Myocyte (in vitro differentiated cells): ENCODE measurements at places on chromosomes 4 and X. TPM values are rescaled to one million over a fixed set of nuclear protein-coding genes. Genes with fewer than 3 reads are reported as not detected.

DNA sequence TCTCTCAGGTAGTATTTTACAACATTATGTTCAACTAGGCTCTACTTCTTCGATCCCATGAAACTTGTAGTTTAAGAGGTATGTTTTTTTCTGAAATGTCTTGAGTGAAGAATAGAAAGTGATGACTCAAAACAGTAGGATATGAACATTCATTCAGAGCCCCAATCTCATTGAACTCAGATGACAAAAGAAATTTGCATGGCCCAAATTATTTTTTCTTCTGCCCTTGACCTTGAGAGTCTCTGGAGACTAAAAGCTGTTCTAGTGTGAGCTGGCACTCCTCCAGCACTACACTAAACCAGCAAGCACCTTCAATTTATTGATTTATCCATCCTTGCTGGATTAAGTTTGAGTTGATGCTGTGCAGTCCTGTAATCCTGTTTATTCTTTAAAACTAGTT, 4.0 kb downstream of the DCLK2 start:
- DNase-seq = no peak

DNA sequence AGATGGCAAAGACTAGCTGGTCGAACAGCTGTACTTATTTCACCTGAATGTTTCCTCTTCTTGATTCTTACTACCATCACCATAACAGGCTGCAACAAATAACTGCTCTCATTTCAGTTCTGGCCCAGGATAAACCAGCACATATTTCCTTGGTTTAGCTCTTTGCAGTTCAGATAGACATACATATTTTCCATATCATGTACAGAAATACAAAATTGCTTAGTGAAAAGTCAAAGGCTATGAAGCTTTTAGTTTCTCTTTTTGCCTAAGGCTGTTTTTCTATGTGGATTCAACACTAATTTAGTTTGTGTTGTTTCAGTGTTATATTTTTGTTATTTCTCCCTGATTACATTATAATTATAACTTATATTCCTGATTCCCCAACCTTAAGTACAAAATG, 103.6 kb upstream of the BMP3 start:
- DNase-seq = no peak

DNA sequence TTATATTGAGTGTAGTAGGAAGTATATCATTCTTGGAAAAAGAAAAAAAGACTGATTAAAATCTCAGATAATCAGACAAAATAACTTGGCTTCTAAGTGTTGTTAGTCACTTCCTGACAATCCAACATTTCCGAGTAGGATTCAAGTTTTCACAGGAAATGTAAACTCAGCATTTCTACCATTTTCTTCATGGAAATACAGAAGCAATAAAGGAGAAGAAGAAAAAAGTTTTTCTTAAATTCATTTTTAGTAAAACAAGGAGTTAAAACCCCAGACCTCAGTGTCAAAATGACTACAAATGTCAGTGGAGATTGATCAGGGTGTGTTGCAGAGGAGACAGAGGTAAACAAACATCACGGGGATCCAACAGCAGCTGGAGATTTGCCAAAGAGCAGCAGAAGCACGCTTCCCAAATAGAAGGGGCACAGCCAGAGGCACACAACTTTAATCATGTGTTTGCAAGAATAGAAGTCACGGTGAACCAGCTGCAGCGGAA, 129.3 kb upstream of the FAM9B start:
- DNase-seq = peak; percentile 42

GRCh38 chrX:113743069-113743468, 840.8 kb upstream of the HTR2C start:
- no peak for DNase-seq

DNA sequence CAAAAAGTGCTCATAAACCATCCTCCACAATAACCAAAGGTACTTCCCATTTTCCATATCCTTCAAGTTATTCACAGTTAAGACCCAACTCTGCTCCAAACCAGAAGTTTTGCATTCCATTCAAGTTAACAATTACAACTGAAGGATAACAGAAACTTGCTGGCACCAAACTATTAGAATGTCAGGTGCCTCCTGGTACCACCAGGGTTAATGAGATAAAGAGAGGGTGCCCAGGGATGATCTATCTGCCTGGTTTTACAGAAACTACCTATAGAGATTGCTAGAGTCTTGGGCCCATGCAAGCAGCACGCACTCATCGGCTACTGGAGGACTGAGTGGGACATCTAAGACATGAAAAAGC, 114.6 kb downstream of the RBM47 start:
- DNase-seq = no peak

Gene XG
- 0.27 and 1.5 TPM in 2 replicates for total RNA-seq

Gene ADAMTS3
- total RNA-seq = not detected in 2 replicates

Gene PRR32
- total RNA-seq = 0.26 TPM in 1 of 2 replicates, not detected in the other
